ENCODE measurements at places on chromosomes 12 and 14. TPM values are rescaled to one million over a fixed set of nuclear protein-coding genes. Genes with fewer than 3 reads are reported as not detected.

SPTB gene
- total RNA-seq = not detected

DNA sequence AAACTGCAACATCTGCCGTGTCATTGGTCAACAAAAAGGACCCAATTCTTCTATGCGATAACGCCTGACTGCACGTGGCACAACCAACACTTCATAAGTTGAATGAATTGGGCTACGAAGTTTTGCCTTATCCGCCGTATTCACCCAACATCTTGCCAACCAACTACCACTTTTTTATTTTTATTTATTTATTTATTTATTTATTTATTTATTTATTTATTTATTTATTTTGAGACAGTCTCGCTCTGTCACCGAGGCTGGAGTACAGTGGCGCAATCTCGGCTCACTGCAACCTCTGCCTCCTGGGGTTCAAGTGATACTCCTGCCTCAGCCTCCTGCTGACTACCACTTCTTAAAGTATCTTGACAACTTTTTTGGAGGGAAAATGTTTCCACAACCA, 127.4 kb downstream of the RASSF9 start:
- H3K4me1 ChIP-seq = no peaks in the 10 kb centered on the region
- no peaks in the 10 kb centered on the region for H3K27me3 ChIP-seq
- no peak for DNase-seq
- no peak overlapping the region for H3K27ac ChIP-seq

GRCh38 chr12:12091977-12092663, 21.4 kb downstream of the BCL2L14 start:
- no peak for DNase-seq
- no peak overlapping the region for H3K4me3 ChIP-seq
- H3K4me1 ChIP-seq = no peaks in the 10 kb centered on the region
- no peak overlapping the region for H3K27ac ChIP-seq
- H3K27me3 ChIP-seq = no peaks in the 10 kb centered on the region
- no peaks in the 10 kb centered on the region for H3K36me3 ChIP-seq

TSPAN19 gene
- not detected for total RNA-seq

DNA sequence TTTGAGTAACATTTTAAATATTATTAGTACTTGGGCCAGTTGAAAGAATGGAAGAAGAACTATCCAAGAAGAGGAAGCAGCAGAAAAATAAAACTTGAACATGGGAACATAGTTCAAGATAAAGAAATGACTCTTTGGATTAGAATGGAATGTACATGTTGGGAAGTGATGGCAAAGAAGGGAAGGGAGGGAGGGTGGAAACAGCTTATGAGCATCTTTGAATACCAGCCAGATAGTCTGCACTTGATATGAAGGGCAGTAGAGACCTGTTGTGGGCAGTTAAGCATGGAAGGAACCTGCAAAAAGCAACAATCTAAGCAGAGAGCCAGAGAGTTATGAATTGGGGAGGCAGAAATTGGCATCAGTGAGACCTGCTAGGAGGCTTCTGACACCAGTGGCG, 10.0 kb upstream of the IL22 start:
- peaks cover 7% of the 10 kb centered on the region for H3K4me1 ChIP-seq
- DNase-seq = no peak
- no peaks in the 10 kb centered on the region for H3K27me3 ChIP-seq
- no peaks in the 10 kb centered on the region for H3K36me3 ChIP-seq
- H3K4me3 ChIP-seq = no peak overlapping the region

DNA sequence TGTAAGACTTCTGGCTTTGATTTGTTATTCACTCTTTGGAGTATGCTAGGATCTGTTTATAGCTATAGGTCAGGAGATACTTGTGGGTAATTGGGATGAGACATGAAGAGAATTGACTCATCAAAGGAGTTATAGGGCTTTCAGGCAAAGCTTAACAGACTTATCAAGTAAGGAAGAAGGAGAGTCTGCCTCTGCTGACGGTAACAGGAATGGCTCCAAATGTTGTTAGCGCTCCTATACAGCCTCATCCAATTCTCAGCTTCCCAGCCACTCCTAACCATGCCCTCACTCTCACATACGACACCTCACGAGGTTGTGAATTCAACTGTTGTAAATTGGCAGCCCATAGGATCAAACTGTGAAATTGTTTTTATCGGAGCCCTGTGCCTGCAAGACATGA, 140.5 kb downstream of the KCNA5 start:
- H3K4me1 ChIP-seq = no peaks in the 10 kb centered on the region
- no peaks in the 10 kb centered on the region for H3K36me3 ChIP-seq
- no peak overlapping the region for H3K27ac ChIP-seq
- H3K27me3 ChIP-seq = no peaks in the 10 kb centered on the region

DNA sequence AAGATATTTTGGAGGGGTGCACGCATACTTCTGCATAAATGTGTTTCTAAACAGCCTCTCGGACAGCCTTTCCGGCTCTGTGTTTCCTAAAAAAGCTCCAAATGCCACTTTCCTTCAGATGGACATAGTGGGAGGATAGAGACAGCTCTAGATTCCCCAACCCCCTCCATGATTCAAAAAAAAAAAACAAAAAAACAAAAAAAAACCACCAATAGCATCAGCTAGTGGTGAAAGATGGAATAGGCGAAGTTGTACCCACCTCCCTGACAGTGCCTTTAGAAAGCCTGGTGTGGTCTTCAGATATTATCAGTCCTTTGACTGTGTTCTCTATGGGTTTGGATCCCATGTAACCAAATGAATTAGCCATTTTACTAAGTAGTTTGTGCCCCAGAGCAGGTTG, 94.1 kb downstream of the PHETA1 start:
- H3K27ac ChIP-seq = no peak overlapping the region
- H3K4me1 ChIP-seq = no peaks in the 10 kb centered on the region
- no peak for DNase-seq
- peaks cover 3% of the 10 kb centered on the region for H3K27me3 ChIP-seq
- H3K36me3 ChIP-seq = no peaks in the 10 kb centered on the region

ZBTB42 gene
- 5.5 TPM for total RNA-seq

DNA sequence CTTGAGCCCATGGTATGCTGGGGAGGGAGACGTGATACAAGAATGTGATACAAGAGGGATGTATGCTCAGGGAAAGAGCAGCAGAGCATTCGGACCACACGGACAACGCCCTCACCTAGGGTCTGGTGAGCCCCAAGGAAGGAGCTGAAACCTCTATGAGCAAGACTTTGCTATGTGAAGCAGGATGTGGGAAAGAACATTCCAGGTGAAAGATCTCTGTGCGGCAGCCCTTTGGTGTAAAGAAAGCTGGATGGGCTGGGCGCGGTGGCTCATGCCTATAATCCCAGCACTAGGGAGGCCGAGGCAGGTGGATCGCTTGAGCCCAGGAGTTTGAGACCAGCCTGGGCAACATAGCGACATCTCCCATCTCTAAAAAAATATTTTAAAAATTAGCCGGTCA, 16.9 kb upstream of the FICD start:
- no peaks in the 10 kb centered on the region for H3K27me3 ChIP-seq
- no peak for DNase-seq
- no peak overlapping the region for H3K27ac ChIP-seq
- H3K4me3 ChIP-seq = no peak overlapping the region
- no peaks in the 10 kb centered on the region for H3K4me1 ChIP-seq
- H3K36me3 ChIP-seq = no peaks in the 10 kb centered on the region

DNA sequence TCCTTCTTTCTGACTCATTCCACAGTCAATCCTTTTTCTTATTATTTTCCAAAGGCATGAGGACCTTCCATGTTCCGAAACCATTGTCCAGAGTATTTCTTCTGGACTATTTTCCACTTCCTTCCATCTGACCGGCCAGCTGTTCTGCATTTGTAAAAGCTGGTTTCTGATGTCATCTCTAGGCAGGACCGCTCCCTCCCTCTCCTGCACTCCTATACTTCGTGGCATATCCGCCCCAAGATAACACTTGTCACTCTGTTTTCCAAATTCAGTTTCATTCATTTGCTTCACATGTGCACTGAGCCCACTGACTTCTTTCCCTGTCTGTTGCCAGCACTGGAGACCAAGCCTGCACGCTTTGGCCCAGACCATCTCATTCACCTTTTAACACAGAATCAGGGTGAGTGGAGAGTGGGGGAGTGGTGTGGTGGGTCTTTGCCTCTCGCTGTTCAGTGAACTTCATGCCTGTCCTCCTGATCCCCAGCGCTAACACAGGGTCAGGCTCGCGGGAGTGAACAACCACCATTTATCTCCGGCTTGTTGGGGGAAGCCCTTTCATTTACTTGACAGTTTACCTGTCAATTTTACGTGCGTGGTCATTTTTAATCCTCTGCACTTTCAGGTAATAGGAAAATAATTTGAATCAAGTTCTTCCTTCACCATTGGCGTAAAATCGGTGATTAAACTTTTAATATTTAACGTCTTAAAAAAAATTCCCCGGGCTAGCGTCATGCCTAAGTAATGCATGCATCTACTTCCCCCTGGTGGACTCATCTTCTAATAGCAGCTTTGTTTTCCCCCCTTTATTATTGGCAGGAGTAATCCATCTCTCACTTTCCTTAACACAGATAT, 52.5 kb downstream of the C12orf75 start:
- DNase-seq = no peak
- H3K27me3 ChIP-seq = no peaks in the 10 kb centered on the region
- no peak overlapping the region for H3K4me3 ChIP-seq
- H3K4me1 ChIP-seq = no peaks in the 10 kb centered on the region

YBX3 gene
- 162 TPM for total RNA-seq

PLA2G1B gene
- not detected for total RNA-seq

GRCh38 chr12:119664642-119665041, 3.3 kb upstream of the PRKAB1 start:
- DNase-seq = no peak
- H3K36me3 ChIP-seq = no peaks in the 10 kb centered on the region
- no peak overlapping the region for H3K27ac ChIP-seq
- H3K4me1 ChIP-seq = peaks cover 20% of the 10 kb centered on the region

GRCh38 chr14:105363847-105364708, 34.3 kb upstream of the TEX22 start:
- H3K36me3 ChIP-seq = no peaks in the 10 kb centered on the region
- H3K27ac ChIP-seq = no peak overlapping the region
- peaks cover 9% of the 10 kb centered on the region for H3K4me1 ChIP-seq
- no peak overlapping the region for H3K4me3 ChIP-seq

CBLN3 gene
- 3.3 TPM for total RNA-seq

ADAM20 gene
- 2.0 TPM for total RNA-seq

GRCh38 chr12:25257590-25258324, 7.0 kb upstream of the KRAS start:
- no peak overlapping the region for H3K4me3 ChIP-seq
- no peaks in the 10 kb centered on the region for H3K36me3 ChIP-seq
- H3K27me3 ChIP-seq = no peaks in the 10 kb centered on the region
- H3K4me1 ChIP-seq = no peaks in the 10 kb centered on the region

ADAM21 gene
- not detected for total RNA-seq

Data from naive thymus-derived CD4-positive, alpha-beta T cell (primary cell).